ENCODE measurements at places on chromosomes 5 and 9.

DNA sequence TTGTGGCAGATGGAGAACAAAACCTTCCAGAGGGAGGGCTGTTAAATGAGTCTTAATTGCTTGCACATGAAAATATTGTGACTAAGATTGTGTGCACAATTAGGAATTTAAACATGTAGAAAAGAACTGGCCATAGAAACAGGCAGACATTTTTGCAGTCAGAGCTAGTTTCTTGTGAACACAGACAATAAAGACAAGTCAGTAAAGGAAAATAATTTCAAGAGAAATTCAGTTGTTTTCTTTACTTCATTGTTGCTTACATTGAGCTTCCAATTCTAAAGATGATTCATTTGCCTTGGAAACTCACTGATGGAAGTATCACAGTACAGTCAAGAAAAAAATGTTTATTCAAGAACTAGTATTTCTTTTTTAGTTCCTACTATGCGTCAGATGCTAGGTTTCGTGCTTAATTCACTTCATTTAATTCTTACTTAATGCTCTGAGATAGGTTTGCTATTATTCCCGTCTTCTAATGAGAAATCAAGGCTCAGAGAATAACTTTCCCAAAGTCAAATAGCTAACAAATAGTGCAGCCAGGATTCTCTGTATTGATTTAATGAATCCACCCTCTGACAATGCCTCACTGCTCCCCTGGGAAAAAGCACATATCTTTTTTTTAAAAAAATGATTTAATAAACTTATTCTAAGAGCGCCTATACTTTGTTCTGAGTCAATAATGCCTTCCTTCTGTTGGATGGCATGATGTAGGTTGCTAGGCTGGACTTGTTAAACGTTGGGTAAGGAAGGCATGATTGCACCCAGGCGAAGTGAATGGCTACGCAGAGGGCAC lies 581.4 kb downstream of the RAB3C start:
- no peak for DNase-seq

DNA sequence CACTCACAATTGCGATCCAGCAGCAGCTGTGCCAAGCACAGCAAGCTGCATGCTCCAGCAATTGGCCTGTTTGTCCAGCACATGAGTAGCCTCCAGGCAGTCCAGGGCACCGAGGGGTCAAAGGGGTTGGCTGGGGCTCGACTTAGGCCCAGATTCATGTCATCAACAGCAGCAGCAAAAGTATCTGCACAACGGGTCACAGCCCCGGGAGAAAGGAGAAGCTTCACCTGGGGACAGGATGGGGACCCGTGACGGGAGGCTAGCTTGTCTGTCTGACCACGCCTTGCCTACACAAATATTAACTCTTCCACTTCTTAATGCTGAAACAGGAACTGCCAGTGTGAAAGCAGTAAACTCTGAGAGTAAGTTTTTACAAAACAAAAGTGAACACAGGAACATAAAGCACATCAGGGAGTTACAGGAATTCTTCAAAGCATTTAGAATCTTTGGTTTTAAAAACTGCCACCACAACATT lies 191.2 kb downstream of the PIK3R1 start:
- no peak for DNase-seq

- no peak for DNase-seq
Measured at GRCh38 chr5:167614294-167615021, 677.0 kb upstream of the WWC1 start.

- no peak for DNase-seq
Measured at GRCh38 chr9:108762348-108763055, 93.3 kb downstream of the ACTL7B start.

DNA sequence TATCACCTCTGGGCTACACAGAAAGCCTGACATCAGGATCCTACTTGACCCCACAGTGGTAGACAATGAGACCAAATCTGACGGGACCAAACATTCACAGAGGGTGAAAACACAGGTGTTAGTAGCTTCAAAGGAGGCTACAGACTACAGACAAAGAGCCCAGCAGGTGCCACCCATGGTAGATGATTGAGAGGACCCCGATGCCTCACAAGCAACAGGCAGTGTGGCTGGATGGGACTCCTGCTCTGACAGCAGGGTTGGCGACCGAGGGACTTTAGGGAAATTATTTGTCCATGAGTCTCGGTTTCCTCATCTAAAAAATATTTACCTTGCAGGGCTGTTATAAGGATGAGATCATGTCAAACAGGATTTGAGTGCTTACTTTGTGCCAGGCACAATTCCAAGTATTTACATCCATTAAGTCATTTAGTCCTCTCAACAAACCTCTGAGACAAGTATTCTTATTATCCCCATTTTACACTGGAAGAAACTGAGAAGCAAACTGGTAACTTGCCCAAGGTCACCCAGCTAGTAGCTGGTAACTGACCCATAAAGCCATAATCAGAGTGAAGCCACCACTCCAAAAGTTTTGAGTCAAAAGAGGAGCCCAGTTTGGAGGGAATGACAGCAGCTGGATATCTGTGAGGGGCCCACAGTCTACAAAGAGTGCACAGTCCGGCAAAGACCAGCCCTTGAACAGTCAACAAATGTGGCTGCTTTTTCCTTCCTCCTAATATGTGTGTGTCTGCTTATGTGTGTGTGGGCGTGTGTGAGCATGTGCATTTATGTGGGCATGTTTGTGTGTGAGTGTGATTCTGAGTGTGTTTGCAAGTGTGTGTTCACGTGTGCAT lies 502.0 kb downstream of the BNC2 start:
- no peak for DNase-seq

DNA sequence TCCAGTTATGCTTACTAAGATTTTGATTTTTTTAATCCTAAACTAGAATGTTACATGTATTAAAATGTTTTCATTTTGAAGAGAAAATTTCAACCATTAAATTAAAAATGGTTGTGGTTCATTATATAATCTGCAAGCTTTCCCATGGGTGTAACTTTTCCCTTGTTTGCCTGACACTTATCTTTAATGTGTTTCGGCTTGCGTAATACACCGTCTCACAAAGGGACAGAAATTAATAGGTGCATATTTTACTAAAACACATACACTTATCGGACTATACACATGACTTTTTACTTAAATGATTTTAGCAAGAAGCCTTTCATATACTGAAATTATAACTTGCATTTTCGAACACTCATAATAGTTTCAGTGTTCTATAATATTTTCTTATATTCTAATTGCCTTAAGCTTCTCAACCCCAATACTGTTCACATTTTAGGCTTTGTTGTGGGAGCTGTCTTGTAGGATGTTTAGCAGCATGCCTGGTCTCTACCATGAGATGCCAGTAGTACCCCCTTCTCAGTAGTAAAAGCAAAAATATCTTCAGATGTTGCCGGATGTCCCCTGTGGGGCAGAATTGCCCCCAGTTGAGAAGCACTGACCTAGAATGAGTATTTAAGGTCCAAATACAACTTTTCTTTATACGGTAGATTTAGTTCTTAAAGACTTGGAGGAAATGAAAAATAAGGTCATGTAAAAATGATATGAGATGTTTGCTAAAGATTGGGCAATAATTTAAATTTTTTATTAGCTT lies 28.6 kb downstream of the UGCG start:
- DNase-seq = no peak

DNA sequence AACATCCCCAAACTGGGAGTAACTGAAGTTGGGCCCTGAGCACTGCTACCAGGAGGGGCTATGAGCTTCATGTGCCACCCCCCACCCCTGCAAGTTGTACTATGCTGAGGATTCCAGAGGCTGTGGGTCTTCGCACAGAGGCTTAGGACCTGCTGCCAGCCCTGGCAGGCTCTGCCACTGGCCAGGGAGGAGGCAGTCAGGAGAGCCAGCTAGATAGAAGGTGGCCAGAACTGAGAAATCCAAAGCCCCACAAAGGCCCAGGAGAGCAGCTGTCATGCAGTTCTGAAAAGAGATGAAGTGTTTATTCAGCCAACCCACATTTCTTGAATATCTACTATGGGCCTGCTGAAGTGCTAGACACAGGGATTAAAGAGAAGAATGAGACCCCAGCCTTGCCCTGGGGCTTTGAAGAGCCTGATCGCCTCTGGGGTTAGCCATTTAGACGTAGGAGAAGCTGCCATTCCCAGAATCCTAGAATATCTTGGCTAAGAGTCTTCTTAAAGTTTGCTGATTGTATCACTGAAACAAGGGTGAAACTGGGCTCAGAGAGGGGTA lies 1.4 kb downstream of the ALAD start:
- no peak for DNase-seq

DNA sequence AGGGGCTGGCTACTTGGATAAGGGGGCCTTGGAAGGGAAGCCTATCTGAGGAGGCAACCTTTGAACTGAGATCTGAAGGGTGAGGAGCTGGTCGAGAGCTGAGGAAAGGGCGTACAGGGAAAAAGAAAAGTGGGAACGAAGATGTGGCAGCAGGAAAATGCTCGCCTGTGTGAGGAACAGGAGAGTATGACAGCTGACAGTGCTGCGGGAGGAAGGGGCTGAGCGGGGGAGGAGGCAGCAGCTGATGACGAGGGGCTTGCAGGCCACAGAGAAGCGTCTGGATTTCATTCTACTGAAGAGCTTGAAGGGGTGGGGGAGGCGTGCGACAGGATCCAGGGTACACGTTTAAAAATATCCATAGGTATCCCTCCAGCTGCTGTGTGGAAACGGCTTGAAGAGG lies 28.9 kb downstream of the SH3PXD2B start:
- DNase-seq = no peak

DNA sequence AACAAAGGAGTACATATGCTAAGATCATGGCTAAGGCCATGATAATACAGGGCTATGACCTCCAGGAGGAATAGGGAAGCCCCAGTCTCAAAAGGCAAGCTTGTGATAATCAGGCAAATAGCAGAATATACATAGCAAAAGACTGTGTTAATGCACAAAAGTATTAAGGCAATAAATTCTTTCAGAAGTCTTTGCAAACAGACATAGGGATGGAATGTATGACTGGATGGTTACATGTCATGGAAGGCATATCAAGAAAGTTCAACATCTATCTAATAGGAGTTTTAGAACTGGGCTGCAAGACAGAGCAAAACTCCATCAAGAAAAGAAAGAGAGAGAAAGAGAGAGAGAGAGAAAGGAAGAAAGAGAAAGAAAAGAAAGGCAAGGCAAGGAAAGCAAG lies 264.5 kb upstream of the CDH6 start:
- DNase-seq = no peak

DNA sequence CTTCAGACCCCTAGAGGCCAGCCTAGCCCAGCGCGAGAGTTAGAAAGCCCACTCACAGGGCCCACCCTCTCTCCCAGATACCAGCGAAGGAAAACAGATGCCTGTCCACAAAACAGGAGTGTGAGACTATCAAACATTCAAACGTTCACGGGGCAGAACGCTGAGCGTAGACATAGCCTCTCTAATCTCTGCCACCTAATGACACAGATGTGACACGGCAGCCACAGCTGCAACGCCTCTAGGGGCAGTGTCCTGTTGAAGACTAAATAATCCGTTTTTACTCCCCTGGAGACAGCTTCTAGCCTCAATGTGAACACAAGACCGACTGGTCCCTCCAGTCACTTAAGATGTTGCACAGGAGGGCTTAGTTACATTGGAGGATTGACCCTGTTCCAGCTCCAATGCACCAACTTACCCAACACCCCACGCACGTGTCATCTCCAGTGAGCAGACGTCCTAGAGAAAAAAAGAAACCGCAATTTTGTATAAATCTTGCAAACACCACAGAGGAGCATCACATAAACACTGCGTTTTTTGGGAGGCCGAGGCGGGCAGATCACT lies 14.3 kb downstream of the DIPK1B start:
- DNase-seq = no peak

DNA sequence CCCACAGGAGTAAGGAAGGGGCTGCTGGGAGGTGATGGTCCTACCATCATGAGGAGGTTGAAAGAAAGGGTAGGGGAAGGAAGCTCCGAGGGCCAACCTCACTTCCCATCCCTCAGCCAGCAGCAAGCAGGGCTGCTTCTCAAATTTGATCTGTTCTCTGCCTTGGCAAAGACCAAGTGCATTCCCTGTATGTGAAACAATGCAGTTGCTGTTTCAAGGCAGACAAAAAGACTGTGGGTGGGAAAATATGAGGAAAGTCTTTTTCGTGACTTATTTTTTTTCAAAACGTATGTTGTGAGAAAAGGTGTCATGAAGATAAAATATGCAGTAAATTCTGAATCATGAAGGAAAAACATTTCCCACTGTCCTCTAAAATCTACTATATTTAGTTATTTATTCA lies 165.9 kb downstream of the ARSB start:
- no peak for DNase-seq

DNA sequence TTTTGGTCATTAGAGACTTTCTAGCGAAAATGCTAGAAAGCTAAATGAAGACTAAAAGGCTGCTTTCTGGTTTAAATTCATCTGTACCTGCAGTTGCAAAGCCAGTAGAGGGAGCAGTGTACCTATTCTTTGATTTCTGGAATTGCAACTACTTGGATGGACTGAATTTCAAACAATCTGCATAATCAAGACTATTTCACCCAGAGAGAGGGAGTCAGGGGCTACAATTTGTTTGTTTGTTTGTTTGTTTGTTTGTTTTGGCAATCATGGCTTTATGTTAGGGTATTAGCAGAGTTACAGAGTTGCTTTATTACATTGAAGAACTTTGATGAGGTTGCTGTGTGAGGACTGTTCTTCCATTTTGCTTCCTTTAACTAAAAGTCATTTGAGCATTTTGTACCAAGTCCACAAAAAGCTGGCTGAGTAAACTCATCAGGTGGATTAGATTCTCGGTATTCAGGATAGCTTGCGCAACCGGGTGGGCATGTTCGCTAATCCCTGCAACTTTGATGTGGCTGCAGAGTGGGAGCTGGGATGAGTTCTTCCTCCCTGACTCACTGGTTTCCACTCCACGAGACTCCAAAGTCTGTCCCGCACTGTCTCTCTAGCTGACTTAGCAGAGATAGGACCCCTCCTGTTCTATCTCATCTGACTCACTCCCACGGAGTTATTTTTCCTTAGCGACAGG lies 80.0 kb upstream of the TUT7 start:
- DNase-seq = no peak

GRCh38 chr9:92887880-92888338 lies 10.1 kb upstream of the ZNF484 start:
- no peak for DNase-seq

GRCh38 chr9:17490110-17490509 lies 88.8 kb upstream of the SH3GL2 start:
- DNase-seq = no peak

DNA sequence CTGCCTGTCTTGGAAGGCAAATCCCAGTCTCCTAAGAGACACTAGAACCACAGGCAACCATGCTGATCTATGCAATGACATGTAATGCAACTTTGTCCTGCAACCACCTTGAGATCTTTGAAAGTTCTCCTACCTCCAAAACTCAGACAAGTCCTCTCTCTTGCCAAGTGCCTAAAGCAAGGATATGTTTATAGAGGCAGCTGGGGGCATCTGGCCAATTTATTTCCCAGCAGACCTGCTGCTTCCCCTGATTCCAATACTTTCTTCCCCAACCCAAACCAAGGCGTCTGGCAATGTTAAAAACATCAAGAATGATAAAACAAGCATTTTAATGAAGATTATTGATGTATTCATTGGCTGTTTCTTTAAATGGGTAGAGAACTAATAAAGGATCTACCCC lies 138.4 kb downstream of the DOCK8 start:
- no peak for DNase-seq

GRCh38 chr5:69454460-69455249 lies 37.9 kb upstream of the OCLN start:
- no peak for DNase-seq

GRCh38 chr9:104276709-104277245 lies 182.7 kb downstream of the SMC2 start:
- DNase-seq = no peak
